ENCODE measurements at places on chromosomes 11 and 22.

- DNase-seq: peak; percentile 19
Observed at GRCh38 chr22:46484861-46485595, 52.4 kb downstream of the CELSR1 start.

GRCh38 chr11:121291896-121292494, 576 bp upstream of the SC5D start:
- no peak for DNase-seq

DNA sequence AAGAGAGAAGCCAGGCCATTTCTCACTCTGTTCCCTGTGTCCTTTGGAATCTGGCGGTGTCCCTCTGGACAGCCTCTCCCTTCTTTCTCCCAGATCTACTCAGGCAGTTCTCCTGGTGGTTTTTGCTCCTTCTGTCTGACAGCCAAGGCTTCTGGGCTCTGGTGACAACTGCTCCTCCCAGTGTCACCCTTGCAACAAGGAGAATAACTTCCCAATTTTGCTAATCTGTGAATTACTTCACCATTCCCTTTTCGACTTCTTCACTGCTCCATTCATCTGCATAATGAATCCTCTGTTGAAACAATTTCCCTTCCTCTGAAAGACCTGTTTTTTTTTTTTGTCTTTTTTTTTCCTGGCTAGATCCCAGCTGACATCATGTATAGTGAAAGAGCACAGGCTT, 56.3 kb upstream of the PDE3B start:
- DNase-seq: no peak

- no peak for DNase-seq
Observed at GRCh38 chr22:44561139-44561840, 63.3 kb upstream of the RTL6 start.

- no peak for DNase-seq
Observed at GRCh38 chr22:48112687-48113521, 1350.5 kb downstream of the TBC1D22A start.
